ENCODE measurements at places on chromosomes 3 and 15.
A peak's percentile ranks its signal among the peaks of the same experiment; 100 is the strongest.

DNA sequence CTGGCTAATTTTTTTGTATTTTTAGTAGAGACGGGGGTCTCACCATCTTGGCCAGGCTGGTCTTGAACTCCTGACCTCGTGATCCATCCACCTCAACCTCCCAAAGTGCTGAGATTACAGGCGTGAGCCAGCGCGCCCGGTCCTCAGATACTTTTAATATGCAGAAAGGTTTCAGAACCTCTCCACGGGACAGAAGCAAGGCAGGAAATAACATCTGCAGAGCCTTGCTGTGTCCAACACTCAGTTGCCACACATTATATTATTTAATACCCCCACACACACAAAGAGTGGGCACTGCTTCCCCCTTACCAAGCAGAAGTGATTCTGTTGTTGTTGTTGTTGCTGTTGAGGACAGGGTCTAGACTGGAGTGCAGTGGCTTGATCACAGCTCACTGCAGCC lies 28.0 kb downstream of the OSBPL10 start:
- no peak for DNase-seq

- DNase-seq, result no peak
These were observed 42.7 kb upstream of the PYGO1 start for GRCh38 chr15:55630858-55631257.

- no peak for DNase-seq
These were observed 15.0 kb downstream of the LZTFL1 start for GRCh38 chr3:45826908-45827307.

GRCh38 chr15:71275098-71275497 lies 159.8 kb downstream of the THSD4 start:
- DNase-seq, result no peak

GRCh38 chr3:141659821-141660613 lies 78.1 kb upstream of the RNF7 start:
- DNase-seq, result no peak

- peak; percentile 7 for DNase-seq
These were observed 24.3 kb downstream of the TBC1D21 start for GRCh38 chr15:73897441-73898261.

GRCh38 chr3:76361010-76361409 lies 575.7 kb upstream of the ZNF717 start:
- DNase-seq, result no peak

DNA sequence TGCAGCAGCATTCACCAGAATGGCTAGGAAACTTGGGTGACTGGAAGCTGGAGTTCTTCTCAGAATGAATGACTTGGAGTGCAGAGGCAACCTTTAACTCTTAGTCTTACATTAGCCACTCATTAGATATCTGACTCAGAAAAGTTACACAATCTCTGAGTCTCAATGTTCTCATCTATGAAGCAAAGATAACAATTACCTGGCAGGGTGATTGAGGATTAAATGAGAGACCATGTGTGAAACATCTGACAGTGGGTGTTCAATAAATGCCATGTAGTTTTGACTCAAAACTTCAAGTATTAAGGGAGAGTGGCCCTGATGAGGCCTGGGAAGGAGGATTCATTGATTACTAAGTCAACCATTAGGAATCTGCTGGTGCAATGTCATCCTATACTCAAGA lies 48.3 kb downstream of the MRPL3 start:
- no peak for DNase-seq

- DNase-seq, result no peak
These were observed 74.9 kb downstream of the SIDT1 start for GRCh38 chr3:113607219-113607596.

GRCh38 chr15:70023064-70023768 lies 74.5 kb downstream of the TLE3 start:
- DNase-seq, result peak; percentile 2

DNA sequence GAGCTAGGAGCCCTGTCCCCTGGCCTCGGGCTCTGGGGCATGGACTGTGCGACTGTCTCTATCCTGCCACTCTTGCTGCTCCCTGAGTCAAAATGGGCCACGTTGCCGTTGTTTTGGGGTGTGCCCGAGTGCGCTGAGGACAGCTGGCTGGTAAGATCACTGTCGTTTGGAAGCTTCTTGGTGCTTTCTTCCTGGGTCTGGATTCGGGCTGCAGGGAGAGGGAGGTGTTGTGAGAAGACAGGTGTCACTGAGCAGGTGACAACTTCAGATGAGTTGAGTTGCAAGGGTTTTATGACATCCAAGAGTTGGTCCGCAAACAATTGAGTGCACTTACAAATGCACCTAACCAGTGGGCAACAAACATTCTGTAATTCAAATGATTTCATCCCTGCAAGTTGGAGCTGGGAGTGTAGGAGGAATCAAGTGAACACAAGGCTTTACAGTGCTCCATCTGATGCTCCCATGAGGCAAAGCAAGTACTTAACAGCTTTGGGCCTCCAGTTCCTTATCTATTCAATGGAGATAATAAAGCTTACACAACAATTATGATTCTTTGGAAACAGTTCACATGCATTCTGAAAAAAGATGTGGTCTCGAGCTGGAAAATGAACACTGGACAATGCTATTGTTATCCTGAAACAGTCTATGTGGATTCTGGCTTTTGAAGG lies 11.0 kb upstream of the STARD5 start:
- DNase-seq, result no peak

DNA sequence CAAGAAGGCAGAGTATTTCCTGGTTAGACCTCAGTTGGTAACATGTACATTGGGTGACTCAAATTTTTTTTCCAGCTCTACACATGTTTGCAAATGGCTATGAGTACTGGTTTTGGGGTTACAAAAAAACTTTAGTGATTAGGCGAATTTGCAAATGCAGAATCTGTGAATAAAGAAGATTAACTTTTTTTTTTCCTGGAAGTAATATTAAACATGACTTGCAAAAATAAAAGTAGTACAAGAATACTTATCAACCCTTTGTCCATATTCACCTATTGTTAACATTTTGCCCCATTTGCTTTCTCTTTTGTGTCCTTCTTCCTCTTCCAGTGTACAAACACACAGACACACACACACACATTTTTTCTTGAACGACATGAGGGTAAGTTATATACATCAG lies 47.6 kb upstream of the RYK start:
- DNase-seq, result no peak

GRCh38 chr15:96470681-96471310 lies 140.3 kb downstream of the NR2F2 start:
- DNase-seq, result no peak

- no peak for DNase-seq
These were observed 6.7 kb upstream of the PSTPIP1 start for GRCh38 chr15:76987896-76988860.

DNA sequence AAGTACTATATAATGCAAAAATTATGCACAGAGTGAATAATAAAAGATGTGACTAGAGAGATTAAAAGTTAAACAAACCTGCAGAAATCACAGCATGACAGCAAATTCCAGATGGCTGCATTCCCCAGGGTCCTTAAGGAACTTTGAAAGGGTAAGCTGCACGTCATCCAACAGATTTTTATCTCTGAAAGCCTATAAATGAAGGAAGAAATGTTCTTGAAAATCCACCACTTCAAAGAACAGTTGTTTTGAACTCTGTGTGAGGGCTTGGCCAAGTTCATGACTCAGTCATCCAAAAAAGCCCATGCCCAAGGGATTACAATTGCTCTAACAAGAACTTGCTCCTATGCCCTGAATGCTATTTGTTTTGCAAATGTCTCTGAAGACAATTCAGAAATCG lies 603.6 kb downstream of the PLOD2 start:
- DNase-seq, result no peak

GRCh38 chr3:165233501-165234195 lies 37.5 kb upstream of the SLITRK3 start:
- DNase-seq, result no peak

- no peak for DNase-seq
These were observed 189.7 kb downstream of the OPA1 start for GRCh38 chr3:193782747-193783146.

DNA sequence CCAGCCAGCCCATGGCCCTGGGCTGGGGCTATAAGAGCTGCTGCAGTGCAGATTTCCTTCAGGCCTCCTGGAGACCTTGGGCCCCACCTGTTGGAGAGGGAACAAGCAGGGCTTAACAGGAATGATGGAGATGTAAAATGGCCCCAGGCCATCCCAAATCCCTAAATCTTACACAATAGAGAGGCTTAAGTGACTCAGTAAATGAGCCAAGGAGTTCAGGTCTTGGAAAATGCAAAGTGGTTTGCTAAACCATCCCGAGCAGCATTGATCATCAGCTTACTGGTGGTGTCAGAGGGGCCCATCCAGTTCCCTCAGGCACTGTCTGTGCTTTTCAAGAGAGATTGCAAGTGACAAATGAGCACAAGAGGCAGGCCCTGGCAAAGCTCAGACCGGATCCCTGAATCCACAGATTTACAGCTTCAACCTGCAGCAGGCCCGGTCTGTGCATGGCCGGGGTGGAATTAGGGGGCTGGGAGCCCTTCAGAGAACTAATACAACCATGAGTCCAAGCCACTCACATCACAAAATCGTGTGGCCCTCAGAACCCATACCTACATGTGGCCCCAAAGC lies 325.4 kb downstream of the UACA start:
- DNase-seq, result no peak

- DNase-seq, result no peak
These were observed 146.1 kb downstream of the GHSR start for GRCh38 chr3:172302203-172302602.

GRCh38 chr15:91345736-91346135 lies 245.7 kb downstream of the SV2B start:
- DNase-seq, result no peak

DNA sequence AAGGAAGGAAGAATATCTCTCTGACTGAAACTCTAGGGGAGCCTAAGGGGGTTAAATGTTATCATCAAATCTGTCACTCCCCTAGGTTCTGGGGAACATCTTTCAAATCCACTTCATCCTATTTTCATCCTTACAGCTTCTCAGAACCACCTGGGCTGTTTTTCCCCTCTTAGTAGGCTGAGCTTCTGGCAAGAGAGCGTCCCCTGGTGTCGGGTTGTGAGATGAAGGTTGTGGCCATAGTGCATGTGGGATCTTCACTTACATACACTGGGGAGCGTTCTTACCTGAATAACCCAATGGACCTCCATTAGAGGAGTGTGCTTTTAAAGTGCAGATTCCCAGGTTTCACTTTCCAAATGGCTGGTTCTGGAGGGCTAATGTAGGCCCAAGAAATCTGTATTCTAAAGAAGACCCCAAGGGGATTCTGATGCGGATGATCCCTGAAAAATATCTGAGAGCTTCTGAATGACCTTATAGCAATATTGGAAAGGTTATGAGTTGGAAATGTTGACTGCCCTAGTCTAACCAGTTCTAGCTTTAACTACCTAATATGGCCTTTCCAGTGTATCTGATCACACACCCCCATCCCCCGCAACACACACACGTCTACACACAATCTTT lies 663.7 kb downstream of the AGBL1 start:
- DNase-seq, result peak; percentile 33

DNA sequence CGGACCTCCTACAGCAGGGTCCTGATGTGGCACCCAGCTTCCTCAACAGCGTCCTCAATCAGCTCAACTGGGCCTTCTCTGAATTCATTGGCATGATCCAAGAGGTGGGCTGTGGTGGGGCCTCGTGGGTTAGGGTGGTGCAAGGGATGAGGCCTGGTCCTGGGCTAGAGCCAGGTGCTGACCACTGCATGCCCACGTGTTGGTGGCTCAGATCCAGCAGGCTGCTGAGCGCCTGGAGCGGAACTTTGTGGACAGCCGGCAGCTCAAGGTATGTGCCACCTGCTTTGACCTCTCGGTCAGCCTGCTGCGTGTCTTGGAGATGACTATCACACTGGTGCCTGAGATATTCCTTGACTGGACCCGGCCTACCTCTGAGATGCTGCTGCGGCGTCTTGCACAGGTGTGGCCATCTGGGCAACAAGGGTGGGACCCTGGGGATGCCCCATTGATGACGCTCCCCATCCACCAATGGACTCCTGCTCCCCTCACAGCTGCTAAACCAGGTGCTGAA lies 3.8 kb downstream of the AMIGO3 start:
- no peak for DNase-seq

DNA sequence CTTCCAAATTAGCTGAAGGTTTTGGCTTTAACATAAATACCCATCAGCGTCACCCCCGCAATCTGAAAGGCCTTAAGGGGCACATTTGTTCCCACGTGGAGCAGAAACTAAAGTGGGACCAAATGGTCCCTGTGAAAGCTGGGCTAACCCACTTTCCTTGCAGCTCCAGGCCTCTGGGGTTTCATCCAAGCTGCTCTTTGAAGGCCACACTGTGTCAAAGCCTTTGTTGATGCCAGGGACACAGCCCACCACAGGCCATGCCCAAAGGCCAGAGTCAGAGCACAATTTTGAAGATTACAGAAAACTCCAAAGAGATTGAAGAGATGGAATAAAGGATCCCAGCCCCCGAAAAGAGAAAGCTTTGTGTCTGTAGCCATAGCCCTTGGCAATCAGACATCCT lies 2.7 kb upstream of the ADPGK start:
- DNase-seq, result no peak

DNA sequence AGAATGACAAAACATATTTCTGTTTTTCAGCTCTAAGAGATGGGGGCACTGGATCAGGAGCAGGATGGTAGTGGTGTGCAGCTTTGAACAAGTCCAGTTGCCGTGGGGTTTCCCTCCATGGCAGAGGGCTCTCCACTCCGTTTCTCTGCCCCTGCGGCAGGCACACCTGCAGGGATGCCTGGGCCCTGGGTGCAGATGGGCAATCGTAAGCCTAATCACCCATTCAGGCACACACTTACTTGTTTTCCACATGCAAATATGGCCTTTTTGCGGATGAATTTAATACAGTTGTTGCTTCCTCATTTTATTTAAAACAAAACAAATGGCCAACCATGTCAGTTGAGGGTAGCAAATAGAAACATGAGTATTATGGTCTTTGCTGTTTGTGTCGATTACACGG lies 85.1 kb downstream of the LPP start:
- DNase-seq, result no peak

DNA sequence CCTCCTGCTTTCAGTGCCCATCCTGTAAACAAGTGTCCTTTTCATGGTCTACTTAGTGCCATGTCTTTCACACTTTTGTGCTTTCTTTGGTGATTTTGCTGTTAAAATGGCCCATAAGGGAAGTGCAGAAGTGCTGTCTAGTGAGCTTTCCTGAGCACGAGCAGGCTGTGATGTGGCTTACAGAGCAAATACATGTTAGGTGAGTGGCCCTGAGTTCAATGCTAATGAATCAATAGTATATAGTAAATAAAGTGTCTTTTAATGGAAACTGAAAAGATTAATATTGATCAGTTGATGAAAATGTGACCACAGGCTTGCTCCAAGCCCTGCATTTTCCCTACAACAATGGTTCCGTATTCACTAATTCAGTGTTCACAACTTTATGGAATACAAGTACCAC lies 5.7 kb downstream of the SH3BP5 start:
- DNase-seq, result no peak
